Stimulated activated naive CD4-positive, alpha-beta T cell (primary cell): ENCODE measurements at places on chromosomes 4 and X.
A peak's percentile ranks its signal among the peaks of the same experiment; 100 is the strongest.

GRCh38 chr4:24657768-24658617 lies 73.6 kb upstream of the DHX15 start:
- no peak for DNase-seq

DNA sequence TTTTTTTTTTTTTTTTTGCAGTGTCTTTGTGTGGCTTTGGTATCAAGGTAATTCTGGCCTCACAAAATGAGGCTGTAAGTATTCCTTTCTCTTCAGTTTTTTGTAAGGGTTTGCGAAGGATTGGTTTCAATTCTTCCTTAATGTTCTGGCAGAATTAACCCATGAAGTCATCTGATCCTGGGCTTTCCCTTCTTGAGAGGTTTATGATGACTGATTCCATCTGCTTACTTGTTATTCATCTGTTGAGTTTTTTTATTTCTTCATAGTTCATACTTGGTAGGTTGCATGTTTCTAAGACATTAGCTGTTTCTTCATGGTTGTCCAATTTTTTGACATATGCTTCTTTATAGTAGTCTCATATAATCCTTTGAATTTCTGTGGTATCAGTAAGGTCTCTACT lies 181.4 kb upstream of the PDE5A start:
- DNase-seq: no peak

- peak; percentile 82 for DNase-seq
Measured at GRCh38 chrX:130165703-130166502, at the start of gene AIFM1. TSS of gene AIFM1 (minus strand) at chrX:130165841. CDS start at chrX:130165656, 185 bp downstream.

- no peak for DNase-seq
Measured at GRCh38 chrX:74523224-74523623, 91.2 kb downstream of the RLIM start.

DNA sequence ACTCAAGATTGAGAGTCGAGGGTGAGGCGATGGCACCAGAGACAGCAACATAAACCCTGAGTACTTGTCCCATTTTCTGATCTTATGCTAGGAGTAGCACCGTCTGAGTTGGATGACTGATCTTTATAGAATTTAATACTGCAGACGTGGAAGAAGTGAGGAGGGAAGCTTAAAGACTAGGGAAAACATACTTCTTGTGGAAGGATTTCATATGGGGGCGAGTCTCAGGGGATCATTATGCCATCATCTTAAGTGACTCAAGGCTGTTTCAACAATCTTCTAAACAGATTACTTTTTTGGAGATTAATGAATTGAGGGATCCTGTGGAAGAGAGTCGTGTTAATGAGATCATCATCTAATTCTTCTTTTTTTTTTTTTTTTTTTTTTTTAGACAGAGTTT lies 17.2 kb upstream of the FAT1 start:
- DNase-seq: no peak

DNA sequence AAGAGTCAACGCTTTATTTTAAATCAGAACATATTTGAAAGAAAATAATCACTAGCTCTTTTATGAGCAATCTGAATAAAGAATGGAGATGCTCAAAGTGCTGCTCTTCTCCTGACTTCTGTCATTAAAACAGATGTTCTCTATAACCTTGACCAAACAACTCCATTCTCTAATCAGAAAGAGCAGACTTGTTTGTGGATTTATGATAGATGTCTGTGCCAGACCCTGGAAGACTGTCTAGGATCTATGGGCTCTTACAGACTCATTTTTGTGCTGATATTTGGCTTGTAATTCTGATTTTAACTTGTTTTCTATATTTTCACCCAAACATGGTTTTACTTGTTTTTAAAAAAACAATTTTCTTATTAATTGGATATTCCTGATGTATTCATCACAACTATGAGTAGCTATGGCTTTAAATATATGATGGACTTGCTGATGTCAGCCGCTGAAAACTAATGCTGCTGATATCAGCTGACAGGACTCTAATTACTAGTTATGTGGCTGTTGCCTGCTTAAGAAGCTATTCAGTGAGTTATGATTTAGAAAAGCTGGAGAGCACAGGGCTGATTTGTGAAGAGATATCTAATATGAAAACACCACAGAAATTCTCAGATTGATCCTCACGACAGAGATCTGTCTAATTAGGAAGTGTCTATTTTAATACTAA lies 31.6 kb upstream of the MAML3 start:
- DNase-seq: no peak

GRCh38 chrX:41314881-41315280 lies 19.1 kb upstream of the DDX3X start:
- DNase-seq: no peak

DNA sequence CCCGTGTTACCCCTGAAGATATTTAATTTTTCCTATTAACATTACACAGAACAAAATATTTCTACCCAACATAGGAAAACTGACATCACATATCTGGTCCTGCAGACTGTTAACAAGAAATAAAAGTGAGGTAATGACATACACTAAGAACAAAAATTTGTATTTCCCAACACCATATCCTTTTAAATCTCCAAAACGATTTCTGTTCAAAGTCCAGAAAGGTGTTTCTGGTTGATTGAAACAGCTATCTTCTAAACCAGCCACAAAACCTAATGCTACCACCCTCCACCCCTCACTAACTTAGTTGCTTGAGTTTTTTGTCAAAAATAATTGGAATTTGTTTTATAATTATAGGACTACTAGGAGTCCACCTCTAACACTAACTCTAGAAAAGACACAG lies 7.1 kb downstream of the ANKRD50 start:
- DNase-seq: no peak

DNA sequence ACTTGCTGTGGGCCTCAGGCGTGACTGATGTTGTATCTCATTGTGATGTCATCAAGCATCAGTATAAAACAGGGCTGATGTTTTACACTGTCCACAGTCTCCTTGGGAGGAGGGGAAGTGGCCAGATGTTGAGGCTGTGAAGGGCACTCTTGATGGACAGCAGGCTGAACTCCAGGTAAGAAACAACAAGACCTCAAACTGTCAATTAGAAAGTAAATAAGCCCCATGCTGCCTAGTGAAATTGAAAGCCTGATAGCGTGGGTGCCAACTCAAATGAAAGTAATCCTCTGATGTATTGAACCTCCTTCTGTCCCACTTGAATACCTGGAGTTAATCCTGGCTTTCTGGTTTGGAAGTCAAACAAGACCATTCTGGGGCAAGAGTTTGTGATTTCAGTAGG lies 19.7 kb downstream of the VSIG1 start:
- no peak for DNase-seq
